ENCODE measurements at places on chromosomes 16 and 17.

- DNase-seq = no peak
These were observed at the start of gene PRAC2 for GRCh38 chr17:48722915-48723422. Gene PRAC2 (plus strand): TSS chr17:48723185. CDS start chr17:48724411, 1,226 bp downstream.

GRCh38 chr16:57501492-57501891 lies 15.2 kb upstream of the DOK4 start:
- no peak for DNase-seq

DNA sequence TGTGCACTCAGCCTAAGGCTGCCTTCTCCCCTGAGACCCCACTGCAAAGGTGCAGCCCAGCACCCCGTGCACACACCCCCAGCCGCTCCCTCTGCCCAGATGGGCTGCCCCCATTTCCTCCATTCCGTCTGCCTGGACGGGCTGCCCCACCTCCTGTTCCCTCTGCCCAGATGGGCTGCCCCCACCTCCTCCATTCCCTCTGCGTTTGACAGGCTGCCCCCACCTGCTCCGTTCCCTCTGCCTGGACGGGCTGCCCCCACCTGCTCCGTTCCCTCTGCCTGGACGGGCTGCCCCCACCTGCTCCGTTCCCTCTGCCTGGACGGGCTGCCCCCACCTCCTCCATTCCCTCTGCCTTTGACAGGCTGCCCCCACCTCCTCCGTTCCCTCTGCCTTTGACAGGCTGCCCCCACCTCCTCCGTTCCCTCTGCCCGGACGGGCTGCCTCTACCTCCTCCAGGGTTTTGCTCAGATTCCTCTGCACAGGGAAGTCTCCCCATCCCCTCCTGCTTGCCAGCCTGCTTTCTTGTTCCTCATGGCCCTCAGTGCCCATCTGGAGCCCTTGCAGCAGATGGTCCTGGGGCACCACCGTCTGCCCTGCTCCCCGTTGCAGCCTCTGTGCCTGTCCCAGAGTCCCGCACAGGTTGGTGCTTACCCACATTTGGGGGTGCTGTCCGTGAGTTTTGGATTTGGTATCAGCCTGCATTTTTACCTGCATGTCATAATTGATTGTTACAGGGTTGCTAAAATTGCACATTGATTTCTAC lies 23.4 kb upstream of the IL17C start:
- DNase-seq = no peak

- peak; percentile 25 for DNase-seq
These were observed 9.8 kb downstream of the PGS1 start for GRCh38 chr17:78387977-78388941.

GRCh38 chr17:20613248-20613647 lies 33.7 kb downstream of the CDRT15L2 start:
- DNase-seq = no peak

DNA sequence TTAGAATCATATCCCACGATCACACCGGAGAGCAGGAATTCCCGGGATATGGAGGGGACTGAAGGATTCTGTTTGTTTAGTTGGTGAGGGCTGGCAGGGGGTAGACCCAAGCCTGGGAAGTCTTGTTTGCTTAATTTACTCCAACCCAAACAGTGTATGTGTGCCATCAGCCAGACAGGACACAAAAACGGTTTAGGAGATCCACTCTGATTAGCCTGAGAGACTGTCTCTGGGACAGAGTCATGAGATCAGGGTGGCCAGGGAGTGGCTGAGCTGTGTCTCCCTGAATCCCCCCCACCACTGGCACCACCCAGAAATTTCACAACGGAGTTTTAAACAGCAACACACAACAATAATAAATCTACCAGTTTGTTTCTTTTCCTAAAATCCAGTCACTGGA lies 127.0 kb downstream of the RBFOX3 start:
- DNase-seq = no peak

GRCh38 chr17:14637260-14637659 lies 336.4 kb downstream of the HS3ST3B1 start:
- no peak for DNase-seq

GRCh38 chr16:49552313-49552928 lies 178.8 kb downstream of the C16orf78 start:
- no peak for DNase-seq

GRCh38 chr17:58399974-58400373 lies 17.4 kb downstream of the RNF43 start:
- DNase-seq = no peak

DNA sequence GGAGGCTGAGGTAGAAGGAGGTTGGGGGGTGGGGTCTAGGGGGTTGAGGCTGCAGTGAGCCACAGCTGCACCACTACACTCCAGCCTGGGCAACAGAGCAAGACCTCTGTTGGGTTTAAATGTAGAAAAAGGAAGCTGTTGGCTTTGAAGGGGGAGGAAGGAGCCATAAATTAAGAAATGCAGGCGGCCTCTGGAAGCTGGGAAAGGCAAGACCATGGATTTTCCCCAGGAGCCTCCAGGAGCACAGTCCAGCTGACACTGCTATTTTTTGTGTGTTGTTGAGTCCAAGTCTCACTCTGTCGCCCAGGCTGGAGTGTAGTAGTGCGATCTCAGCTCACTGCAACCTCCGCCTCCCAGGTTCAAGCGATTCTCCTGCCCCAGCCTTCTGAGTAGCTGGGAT lies 15.9 kb downstream of the LITAF start:
- DNase-seq = no peak

DNA sequence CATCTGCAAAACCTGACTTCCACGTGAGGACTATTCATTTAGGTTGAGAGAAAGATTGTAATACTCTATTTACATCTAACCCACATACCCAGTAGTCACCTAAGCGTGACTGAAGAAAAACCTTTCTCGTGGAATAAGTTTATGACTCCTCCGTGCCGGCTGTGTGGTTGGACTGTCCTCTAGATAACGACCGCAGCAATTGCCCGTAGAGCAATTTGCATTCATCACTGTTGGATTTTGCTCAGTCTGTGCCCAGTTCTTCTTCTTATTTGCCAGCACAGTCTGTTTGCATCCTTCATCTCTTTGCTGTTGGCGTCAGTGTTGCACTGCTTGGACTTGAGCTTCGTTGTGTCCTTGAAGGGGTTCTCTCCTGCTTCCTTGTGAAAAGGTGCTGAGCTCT lies 131.3 kb downstream of the CYB561 start:
- DNase-seq = no peak

- DNase-seq = no peak
These were observed 2.4 kb upstream of the RHBDF1 start for GRCh38 chr16:74747-75334.

DNA sequence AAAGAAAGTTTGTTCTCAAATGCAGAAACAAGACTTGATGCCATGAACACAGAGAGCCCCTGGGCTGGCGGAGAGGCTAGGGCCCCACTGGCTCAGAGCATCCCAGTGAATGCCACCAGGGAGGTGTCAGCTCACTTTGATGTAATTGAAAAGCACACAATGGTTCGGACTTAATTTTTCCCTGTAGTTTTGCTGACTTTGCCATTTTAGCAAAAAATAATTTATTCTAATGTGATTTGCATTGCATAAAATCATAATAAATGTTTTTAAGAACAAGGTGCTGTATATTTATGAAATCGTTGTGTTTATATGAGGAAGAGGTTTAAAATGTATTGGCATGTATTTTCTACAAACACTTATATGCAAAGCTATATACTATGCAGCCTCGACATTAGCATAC lies 140.5 kb downstream of the HS3ST4 start:
- DNase-seq = no peak

GRCh38 chr17:8021565-8022359 lies 17.1 kb upstream of the ALOX15B start:
- no peak for DNase-seq

GRCh38 chr16:19888834-19889233 lies 4.2 kb upstream of the GPRC5B start:
- no peak for DNase-seq

DNA sequence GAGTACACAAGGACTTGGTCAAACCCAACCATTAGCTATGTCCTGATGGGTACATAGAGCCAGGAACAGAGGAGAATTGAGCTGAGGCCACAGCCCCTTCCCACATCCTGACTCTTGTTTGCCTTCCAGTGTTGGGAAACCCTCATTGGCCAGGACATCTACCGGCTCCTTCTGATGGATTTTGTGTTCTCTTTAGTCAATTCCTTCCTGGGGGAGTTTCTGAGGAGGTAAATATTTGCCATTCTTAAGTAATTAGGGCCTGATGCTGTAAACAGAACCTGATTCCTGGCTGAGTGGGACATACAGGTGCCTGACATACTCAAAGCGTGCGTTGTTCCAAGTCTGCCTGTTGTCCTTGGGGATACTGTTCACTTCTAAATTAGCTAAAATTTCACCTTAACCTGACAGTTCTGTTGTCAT lies 42.6 kb downstream of the GDE1 start:
- DNase-seq = no peak
